ENCODE measurements at places on chromosomes 4 and X.

DNA sequence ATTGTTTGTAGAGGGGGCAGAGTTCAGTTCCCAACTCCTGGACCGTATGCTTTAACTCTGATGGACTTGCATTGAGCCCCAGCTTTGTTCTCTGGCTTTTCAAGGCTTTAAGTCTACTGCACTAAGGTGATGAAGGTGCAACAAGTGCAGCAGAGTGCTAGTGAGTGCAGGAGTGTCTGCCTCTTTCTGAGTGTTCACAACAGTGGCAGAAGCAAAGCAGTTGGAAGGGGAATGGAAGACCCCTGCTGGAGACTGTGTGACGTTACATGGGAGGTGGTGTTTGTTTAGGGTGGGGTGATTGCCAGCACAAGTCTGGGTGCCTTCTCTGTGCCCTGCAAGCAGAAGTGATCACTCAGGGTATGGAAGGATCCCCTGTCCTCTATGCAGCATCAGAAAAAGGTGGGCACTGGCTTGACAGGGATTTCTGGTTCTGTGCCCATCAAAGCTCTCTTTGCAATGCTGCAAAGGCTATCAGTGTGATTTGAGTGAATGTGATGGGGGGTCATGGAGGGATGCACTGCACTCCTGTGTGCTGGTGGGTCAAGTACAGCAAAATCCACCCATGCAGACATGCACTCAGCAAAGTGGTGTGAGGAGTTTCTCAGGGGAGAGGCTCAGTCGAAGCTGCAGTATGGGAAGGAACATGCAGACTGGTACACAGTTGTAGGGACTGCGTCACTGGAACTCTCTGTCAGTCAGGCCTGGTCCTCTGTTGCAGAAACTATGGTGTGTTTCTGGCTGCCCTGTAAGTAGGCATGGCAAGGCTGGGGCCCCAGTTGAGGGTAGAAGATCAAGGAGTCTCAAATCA is 70.9 kb upstream of the UGT2B7 start:
- peak; percentile 49 for DNase-seq

GRCh38 chr4:70979445-70980008 is 13.9 kb upstream of the DCK start:
- no peak for DNase-seq

DNA sequence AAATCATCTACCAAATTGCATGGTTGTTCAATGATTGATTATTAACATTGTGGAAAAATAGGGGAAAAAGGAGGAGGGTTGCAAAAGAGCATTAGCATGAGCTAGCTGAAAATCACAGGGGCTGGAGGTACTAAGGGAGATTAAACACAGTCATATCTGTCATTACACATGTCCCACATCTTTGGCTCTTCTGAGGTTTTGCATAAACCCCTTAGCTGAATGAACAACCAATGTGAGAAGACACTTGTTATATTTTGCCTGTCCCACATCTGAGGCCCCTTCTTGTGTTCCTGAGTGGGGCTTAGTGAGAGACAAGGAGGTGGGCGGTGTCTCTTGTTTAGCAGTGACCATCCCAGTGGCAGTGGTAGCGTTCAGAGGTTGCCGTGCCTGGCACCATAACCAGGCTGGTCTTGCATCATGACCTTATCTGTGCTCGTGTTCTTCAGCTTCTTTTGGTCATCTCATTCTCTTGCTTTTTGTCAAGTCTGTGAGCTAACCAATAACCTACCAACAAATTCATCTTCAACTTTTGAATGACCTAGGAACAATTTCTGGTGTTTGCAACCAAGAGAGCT is 95.6 kb downstream of the MID1IP1 start:
- DNase-seq = no peak

- DNase-seq = no peak
These were observed 76.7 kb downstream of the CLCN5 start for GRCh38 chrX:49999087-49999486.

Data from PC-3 (cell line).